Activated CD4-positive, alpha-beta T cell treated with anti-CD3 and anti-CD28 coated beads, Interleukin-10, Interleukin-2, amounts not matched to agents 100 ng/mL and 50 ng/mL, durations not matched to agents 16 hours and 8 hours (primary cell): ENCODE measurements at places on chromosomes 12 and 14.

DNA sequence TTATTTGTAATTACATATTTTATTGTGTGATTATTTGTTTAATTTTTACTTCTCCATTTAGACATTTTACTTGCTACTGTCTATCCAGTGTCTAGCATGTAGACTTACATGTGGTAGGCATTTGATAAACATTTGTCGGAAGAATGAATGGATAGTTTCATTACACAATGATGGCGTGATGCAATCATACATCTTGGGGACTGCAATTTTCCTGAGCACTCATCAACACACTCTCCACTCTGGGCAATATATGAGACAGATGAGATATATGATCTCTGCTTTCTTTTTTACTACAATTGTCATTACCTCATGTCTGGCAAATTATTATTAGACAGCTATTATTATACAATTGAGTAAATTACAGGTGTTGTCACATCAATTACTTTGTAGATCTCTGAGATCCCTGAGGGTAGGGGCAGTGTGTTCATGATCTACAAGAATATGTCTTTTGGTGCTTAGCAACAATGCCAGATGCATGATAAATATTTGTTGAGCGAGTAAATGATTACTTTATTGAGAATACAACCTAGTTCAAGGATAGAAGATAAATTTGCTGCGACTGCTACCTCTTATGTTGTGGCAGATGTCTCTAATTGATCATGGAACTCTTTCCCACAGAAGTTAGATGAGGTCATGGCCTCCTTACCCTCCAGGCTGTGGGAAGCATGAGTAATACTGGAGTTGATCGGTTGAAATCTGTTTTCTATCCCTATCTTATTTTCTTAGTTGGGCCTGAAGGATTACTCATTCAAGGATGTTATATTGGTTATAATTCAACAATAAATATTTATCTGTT, 416.0 kb downstream of the LRIG3 start:
- no peak for DNase-seq

DNA sequence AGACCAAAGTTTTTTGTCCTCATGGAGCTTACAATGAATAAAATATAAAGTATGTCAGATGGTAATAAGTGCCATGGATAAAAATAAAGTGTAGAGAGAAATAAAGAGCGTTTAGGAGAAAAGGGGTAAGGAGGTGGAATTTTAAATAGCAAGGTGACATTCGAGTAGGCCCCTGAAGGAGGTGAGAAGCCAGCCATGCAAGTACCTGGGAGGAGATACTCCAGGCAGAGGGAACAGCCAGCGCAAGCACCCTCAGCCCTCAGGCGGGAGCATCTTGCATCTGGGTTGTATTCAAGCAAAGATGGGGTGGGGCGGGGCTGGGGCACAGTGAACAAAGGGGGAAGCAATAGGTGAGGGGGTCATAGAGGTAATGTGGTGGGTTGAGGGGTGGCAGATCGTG, 4.3 kb downstream of the TBC1D30 start:
- DNase-seq, result no peak

GRCh38 chr14:34835312-34835711, 39.8 kb downstream of the BAZ1A start:
- no peak for DNase-seq

DNA sequence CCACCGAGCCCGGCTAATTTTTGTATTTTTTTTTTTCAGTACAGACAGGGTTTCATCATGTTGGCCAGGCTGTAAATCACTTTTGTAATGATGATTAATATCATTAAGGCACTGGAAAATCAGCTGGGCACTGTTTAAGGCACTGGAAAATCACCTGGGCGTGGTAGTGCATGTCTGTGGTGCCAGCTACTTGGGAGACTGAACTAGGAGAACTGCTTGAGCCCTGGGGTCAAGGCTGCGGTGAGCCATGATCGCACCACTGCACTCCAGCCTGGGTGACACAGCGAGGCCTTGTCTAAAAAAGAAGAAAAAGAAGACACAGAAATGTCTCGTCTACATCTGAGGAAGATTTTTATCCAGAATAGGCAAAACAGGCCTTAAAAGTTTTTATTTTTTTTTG, 12.7 kb downstream of the SLC11A2 start:
- DNase-seq, result no peak

- DNase-seq, result no peak
These were observed 22.3 kb downstream of the DYRK4 start for GRCh38 chr12:4584281-4584680.

DNA sequence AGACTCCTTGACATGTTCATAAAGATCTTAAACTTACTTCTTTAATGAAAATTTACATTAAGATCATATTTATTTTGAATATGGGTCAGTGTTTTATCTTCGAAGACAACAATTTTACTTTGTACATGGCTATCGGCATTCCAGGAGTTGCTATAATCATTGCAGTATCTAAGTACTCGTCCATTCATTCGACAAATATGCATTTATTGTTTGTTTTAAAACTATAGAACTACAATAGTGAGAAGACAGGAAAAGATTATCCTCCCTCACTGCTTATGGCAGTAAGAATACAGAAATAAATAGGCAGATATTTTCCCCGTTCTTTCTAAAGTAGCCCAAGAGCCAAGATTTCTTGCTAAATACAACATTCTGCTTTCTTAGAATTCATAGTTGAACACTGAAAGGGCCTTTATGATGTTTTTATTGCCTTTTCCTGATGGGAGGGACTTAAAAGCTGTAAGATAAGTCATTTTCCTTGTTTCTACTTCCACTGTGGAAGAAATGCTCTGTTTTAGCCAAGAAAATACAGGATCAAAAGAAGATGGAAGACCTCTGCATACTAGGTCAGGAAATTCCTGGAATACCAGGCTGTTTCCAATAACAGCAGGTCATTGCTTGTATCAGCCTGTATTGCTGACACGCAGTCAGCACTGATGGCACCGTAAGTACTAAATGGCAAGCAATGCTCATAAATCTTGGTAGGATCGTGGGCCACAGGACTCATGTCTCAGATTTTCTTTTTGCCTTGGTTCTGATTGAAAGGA, 521.0 kb upstream of the ATP2B1 start:
- no peak for DNase-seq

GRCh38 chr12:86249851-86250250, 6.3 kb downstream of the MGAT4C start:
- DNase-seq, result no peak

GRCh38 chr14:63860146-63860545, 7.3 kb downstream of the SYNE2 start:
- DNase-seq, result no peak

GRCh38 chr14:98182393-98183055, 1089.5 kb downstream of the BCL11B start:
- DNase-seq, result peak; percentile 89

DNA sequence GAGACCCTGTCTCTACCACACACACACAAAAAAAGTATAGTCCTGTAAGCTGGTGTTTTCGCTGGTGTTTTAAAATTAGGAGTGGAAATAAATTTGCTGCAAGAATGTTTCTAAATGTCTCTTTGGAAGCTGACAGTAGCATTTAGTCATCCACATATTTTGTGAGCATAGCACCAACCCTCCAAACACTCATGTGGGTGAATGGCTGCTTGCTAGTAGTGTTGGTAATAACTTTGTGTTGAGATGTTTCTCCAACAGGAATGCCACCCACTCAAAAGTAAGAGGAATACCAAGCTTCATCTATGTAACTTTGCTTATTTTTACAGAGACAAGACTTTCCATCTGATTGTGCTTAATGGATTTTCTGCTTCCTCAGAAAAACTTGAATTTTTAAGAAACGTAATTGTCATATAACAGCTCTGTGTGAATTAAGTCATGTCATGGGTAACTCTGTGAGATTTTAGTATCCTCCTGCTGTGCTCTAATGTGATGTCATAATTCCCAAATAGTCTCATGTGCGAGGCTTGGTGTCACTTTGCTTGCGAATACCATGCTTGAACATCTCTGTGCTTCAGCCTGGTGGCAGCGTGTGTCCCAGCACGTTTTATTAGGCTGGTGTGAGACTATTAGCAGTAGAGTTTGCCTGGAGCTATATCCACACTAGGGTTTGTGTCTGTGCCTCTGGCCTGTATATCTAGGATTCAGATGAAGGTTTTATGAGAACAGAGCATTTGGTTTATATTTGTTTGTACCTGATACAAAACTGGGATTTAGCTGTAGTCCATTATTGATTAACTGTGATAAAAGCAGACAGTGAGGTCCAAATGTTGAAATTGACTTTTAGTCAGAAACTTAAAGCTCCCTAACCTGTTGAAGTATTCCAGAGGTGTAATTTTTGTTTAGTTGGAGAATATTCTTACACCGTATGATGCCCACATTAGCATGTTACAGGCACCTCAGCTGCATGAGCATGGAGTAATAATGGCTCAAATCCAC, 80.5 kb downstream of the FBXW8 start:
- no peak for DNase-seq

GRCh38 chr12:6390084-6390799, 6.3 kb downstream of the LTBR start:
- no peak for DNase-seq

- peak; percentile 74 for DNase-seq
These were observed 36.0 kb downstream of the FMNL3 start for GRCh38 chr12:49671031-49671765.

GRCh38 chr14:34502001-34502400, 37.5 kb downstream of the EAPP start:
- no peak for DNase-seq

- no peak for DNase-seq
These were observed 16.7 kb downstream of the COL2A1 start for GRCh38 chr12:47987411-47988072.
